Activated CD4-positive, alpha-beta T cell treated with anti-CD3 and anti-CD28 coated beads, Interleukin-2, amount 50 U/mL, for 16 hours (primary cell): ENCODE measurements at places on chromosomes 2 and 18.

DNA sequence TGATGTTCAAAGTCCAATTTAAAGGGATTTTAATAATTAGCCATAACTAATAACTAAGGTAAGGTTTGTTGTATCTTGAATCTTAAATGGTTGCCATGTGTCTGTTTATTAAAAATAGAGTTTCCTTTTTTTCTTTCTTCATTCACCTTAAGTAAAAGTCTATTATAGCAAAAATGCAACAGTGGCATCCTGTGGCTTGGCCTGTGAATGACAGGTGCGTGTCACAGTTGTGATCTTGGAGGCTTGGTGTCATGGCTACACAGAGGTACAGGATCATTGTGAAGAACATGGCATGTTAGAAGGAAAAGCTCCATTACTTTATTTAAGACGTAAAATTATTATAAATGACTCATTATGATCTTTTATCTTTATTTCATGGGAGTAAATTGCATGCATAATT, 246.1 kb downstream of the BCL2 start:
- peak; percentile 30 for DNase-seq

GRCh38 chr2:96408616-96409015, 73.0 kb downstream of the NCAPH start:
- DNase-seq = no peak

GRCh38 chr2:231260442-231261208, 62.2 kb downstream of the ARMC9 start:
- DNase-seq = no peak

GRCh38 chr18:79628416-79629248, 51.0 kb upstream of the CTDP1 start:
- no peak for DNase-seq

GRCh38 chr2:98016908-98017670, 21.3 kb upstream of the TMEM131 start:
- DNase-seq = no peak

- DNase-seq = no peak
These were observed 156.1 kb downstream of the TPGS2 start for GRCh38 chr18:36672437-36673344.

- DNase-seq = no peak
These were observed 719 bp downstream of the SMAD2 start for GRCh38 chr18:47929681-47930198.

DNA sequence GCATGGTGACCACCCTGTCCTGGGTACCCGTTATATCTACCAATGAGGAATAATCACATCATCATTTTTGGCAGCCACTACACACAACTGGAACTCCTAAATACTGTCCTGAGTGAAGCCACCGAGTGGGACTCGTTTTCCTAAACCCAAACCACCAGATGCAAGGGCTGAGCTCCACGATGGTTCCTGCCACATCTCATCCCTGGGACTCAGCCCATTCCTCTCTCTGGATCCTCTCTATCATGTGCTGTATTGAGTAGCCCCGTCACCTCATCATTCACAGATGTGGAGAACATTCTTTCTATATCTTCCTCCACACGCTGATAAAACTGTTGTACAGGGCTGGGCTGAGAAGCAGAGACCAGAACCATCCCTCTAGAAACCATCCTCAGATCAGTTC, 79.4 kb upstream of the SMAD7 start:
- no peak for DNase-seq

GRCh38 chr18:44564922-44565321, 115.8 kb upstream of the SETBP1 start:
- DNase-seq = no peak

- DNase-seq = peak; percentile 50
These were observed 78.8 kb upstream of the GAREM1 start for GRCh38 chr18:32549248-32550110.

DNA sequence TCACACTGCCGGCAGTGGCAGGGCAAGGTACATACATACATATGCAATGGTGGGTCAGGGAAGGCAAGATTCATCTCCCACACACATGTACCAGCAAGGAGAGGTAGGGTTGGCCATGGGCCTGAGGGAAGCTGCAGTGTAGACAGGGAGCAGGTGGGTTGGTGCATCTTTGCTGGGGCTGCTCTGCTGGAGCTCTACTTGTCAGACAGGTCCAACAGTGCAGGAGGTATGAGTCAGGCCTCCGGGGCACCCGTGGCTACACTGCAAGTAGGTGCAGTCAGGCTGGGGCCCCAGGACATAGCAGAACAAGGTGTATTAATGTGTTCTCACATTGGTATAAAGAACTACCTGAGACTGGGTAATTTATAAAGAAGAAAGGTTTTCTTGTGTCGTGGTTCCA, 281.1 kb upstream of the COL3A1 start:
- DNase-seq = no peak

DNA sequence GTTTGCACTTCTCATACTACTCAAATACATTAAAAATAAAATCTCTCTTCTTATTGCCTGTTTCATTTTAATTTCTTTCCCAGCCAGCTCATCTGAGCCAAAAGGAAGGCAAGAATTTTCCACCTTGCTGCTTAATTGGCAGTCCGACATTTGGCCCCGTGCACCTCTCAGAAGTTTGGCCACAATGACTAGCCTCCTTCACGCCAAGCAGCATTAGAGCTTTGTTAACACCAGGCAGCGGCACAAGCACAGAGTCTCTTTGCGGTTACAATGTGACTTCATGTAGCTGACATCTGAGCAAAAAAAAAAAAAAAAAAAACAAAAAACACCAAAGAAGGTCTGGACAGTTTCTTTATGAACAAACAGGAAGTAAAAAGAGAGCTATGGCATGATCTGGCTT, 248.9 kb downstream of the OSR1 start:
- DNase-seq = no peak

GRCh38 chr2:73208258-73208657, 5.8 kb upstream of the SMYD5 start:
- DNase-seq = no peak

DNA sequence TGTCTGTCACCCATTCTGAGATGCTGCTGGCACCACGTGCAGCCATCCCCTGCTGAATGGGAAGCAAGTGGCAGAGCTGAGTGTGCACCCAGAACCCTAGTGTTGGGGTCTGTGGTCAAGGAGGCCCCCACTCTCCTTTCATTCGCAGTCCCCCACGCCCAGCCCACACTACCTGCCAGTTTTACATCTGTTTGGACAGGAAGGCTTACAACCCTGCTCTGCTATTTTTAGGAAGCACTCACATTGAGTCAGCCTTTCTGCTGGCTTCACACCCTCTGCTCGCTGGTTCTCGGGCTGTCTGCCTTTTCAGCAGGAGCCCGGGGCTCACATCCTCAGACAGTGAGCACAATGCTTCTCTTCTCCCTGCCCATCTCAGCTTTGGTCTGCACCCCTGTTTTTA, 10.7 kb upstream of the ADCY3 start:
- DNase-seq = peak; percentile 48

- DNase-seq = no peak
These were observed 31.2 kb downstream of the SMAD7 start for GRCh38 chr18:48919547-48919946.

DNA sequence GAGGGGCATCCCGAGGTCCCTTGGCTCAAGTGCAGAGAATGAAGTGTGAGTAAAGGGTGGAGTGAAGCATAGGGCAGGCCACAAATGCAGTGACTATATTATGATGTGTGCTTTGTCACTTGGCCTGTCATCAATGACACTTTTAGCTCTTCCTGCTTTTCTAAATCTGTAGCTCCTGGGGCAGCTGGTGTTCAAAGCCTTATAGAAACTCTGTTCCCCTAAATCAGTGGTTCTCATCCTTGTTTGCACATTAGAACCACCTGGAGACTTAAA, 135.6 kb upstream of the LGALSL start:
- DNase-seq = no peak

DNA sequence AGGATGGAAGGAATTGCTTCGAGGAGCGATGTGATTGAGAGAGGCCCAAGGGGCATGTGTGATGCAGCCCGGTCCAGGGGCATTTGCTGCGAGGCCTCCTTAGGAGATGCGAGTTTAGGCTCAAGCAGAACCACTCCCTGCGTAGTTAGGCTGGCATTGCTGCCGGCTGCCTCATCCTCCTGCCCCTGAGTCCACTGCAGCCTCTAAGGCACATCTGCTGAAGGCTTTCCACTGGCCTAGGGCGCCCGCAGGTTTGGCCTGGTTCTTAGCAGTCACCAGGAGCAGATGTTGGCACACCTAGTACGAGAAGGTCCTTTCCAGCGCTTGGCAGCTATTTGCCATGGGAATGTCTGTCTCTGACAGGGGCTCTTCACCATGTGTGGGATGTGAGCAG, 20.7 kb downstream of the INPP5D start:
- DNase-seq = no peak

DNA sequence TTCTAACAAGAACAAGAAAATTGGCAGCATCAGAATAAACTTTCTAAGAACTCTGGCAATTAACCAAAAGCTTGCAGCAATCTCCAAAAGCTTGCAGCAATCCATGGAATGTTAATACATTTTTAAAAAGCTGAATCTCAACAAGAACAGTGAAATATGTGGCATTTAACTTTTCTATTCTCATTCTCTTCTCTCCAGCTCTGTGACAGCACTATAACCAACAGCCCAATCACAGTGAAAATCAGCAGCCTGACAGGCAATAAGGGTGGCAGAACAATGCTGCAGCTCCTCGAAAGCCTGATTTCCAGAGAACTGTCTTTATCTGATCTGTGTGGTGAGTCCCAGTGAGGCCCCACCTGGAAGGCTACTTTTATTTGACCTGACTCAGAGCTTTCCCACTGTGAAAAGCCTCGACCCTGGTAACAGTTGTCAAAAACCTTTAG, 60.0 kb downstream of the TMEM131 start:
- DNase-seq = no peak
